ENCODE measurements at places on chromosomes 5 and 9.

- DNase-seq, result peak; percentile 67
Measured at GRCh38 chr9:88759364-88759763, 224.4 kb downstream of the NXNL2 start.

DNA sequence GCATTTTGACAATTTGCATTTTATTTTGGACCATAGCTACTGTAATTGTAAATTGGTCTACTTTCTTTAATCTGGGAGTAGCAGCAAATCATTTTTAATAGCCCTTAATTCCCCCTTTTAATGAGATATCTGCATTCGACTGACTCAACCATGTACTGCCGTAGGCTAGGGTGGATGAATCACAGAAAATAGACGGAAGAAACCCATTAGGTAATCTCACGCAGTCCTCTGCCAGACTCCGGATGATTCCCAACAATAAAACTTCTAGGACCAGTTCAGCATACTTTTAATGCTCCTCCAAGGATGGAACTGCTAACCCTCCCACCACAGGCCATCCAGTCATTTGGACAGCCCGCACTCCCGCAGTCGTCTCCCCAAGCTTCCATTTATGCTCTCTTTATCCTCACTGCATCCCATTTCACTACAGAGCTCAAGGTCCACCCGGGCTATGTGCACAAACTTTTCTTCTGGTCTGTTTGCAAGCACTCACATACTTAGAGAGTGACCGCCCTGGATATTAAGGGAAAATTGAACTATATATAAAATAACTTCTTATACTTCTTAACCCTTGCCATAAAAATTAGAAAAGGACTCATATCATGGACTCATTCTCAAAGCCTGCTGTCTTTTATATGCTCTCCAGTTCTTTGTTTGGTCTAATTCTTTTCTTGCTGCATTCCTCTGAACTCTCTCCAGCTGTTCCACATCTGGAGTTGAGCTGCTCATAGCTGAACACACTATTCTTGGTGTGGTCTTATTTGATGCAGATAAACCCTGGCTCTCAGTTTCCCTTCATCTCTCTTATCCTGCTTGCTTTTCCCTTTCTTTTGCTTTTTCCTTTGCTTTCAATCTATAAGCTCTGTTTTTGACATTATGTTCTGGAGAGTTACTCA is 326.6 kb downstream of the ARL15 start:
- peak; percentile 58 for DNase-seq

- DNase-seq, result no peak
Measured at GRCh38 chr9:28650327-28650726, 1077.0 kb upstream of the C9orf72 start.

- DNase-seq, result no peak
Measured at GRCh38 chr9:83185488-83186154, 122.7 kb upstream of the RASEF start.

- DNase-seq, result no peak
Measured at GRCh38 chr9:127949827-127950512, 12.3 kb upstream of the DPM2 start.

Data from fibroblast of upper back skin (primary cell).